ENCODE measurements at places on chromosomes 3 and 15. TPM values are rescaled to one million over a fixed set of nuclear protein-coding genes. Genes with fewer than 3 reads are reported as not detected.

- DNase-seq, result no peak
Observed at GRCh38 chr15:38843736-38844590, 279.3 kb upstream of the RASGRP1 start.

- no peak for DNase-seq
Observed at GRCh38 chr3:163915280-163915679, 1163.0 kb downstream of the SI start.

PRKCD gene
- total RNA-seq, result 81.7 TPM

CCDC33 gene
- total RNA-seq, result 4.1 TPM

Measured in GM12878 (cell line).